Activated effector memory CD4-positive, alpha-beta T cell treated with anti-CD3 and anti-CD28 coated beads, Interleukin-2, amount 50 U/mL, for 16 hours (primary cell): ENCODE measurements at places on chromosomes 11 and 22.

GRCh38 chr11:126307706-126308105, 3.8 kb downstream of the DCPS start:
- peak; percentile 55 for DNase-seq

DNA sequence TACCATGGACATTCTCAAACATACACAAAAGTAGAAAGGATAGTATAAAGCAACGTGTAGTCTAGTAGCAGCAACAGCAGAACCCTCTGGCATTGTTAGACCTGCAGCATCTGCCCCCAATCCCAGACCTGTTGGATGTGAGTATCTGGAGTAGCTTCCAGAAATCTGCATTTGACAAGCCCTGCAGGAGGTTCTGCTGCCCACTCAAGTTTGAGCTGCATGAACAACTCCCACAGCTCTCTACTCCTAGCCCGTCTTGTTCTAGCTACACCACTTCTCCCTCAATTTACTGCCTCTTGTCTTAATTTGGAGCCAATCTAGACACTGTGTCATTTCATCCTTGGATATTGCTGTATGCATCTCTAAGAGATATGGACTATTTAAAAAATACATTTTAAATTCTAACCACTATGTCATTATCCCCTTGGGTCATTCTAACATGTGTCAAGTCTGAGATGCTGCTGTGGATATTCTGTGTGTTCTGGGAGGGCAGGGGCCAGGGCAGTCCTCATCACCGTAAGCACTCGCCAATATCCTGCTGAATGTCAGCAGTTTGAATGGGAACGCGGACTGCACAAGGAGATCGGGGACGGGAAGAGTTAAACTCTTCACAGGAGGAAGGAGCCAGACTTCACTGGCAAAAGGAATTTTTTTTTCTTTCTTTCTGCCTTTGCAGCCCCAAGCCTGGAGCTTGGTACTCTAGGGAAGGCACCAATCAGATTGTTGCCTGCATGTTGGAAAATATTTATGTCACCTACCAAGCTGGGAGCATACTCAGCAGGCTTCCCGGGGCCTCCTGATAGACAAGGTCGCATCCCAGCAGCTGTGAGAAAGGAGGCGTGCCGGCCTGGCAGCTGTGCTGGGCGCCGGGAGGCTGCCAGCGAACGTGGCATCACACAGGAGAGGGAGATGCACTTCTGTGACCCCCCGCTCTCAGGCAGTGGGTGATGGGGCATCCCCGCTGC, 429.0 kb downstream of the MIAT start:
- no peak for DNase-seq

DNA sequence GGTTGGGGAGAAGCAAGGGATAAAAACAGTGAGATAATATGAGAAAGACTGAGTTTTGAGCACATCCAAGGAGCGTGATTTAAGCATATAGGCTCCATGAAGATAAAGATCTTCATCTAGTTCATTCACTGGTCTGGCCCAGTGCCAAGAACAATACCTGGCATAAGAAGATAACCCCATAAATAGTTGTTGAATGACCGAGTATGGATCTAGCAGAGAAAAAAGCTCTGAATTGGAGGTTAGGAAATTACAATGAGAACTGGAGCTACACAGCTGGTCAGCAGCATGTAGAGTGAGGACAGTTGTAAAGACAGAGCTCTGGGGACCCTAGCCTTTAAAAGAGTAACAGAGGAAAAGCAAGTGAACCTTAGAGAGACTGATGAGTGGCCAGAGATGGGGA, 33.0 kb upstream of the PAK1 start:
- no peak for DNase-seq

DNA sequence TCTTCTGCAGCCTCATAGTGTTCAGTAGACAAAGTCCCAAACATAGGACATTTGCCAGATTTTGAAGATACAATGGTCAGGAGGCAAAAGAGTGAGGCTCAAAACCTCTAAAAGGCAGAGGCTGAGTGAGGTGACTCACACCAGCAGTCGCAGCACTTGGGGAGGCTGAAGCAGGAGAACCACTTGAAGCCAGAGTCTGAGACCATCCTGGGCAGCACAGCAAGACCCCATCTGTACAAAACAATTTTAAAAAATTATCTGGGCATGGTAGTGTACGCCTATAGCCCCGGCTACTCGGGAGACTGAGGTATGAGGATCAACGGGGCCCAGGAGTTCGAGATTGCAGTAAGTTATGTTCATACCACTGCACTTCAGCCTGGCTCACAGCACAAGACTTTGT, 14.2 kb upstream of the ZFTA start:
- DNase-seq = no peak

DNA sequence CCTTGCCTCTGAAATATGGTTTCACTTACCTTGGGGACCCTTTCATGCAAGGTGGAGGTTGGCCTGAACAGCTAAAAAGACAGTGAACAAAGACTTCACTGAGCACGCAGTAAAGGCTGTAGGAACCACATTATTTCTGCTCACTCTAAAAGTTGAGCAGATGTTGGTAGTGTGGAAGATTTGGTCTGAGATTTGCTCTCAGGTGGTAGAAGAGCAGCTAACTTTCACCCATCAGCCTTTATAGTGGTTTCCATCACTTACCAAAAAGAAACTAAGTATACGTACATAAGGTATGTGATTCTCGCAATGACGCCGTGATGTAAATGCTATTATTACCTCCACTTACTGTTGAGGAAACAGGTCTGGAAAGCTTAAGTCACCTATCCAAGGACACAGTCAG, 47.3 kb downstream of the PRR5L start:
- no peak for DNase-seq

GRCh38 chr11:76369406-76369805, 11.5 kb downstream of the THAP12 start:
- DNase-seq = no peak

DNA sequence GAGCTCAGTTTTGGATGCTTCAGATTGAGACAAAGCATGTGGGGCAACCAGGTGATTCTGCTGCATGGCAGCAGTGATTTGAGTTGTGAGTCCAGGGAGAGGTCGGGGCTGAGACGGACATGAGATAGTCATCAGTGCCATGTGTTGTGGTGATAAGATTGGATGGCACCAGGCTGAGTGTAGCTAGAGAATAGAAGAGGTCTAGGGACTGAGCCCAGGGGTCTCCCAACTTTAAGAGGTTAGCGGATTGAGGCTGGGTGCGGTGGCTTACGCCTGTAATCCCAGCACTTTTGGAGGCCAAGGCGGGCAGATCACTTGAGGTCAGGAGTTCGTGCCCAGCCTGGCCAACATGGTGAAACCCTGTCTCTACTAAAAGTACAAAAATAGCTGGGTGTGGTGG, 6.3 kb upstream of the CTSD start:
- DNase-seq = peak; percentile 42

- no peak for DNase-seq
Observed at GRCh38 chr11:34417202-34417601, 21.5 kb upstream of the CAT start.

- DNase-seq = no peak
Observed at GRCh38 chr22:39448205-39449054, 8.4 kb upstream of the MGAT3 start.

- no peak for DNase-seq
Observed at GRCh38 chr11:78921509-78921908, 346.8 kb upstream of the NARS2 start.

- DNase-seq = no peak
Observed at GRCh38 chr11:78806214-78807004, 231.7 kb upstream of the NARS2 start.

GRCh38 chr22:20268279-20269012, at the start of gene RTN4R:
Gene RTN4R, minus strand, starts transcription at chr22:20268318. Its CDS starts 226 bp downstream, at chr22:20268092.
- DNase-seq = peak; percentile 81

- peak; percentile 80 for DNase-seq
Observed at GRCh38 chr11:2092956-2093412, 46.2 kb downstream of the IGF2 start.

DNA sequence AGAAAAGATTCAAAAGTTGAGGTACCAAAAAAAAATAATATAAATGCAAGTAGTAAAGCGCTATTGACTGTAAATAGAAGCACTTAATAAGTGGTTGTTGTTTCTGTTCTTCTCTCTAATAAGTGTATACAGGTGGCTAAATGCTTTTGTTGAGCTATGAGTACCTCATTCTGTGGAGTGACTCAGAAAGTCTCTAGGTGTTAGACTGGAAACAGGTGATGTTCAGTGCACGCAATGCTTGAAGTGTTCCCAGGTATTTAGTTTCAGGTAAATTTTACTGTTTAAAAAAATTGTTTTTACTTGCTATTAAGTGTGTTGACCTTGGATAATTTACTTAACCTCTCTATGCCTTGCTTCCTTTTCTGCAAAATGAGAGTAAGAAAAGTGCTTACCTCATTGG, 24.2 kb downstream of the POU2AF3 start:
- no peak for DNase-seq

GRCh38 chr11:65640483-65641296, 2.8 kb downstream of the SIPA1 start:
- DNase-seq = peak; percentile 79

- no peak for DNase-seq
Observed at GRCh38 chr11:67400942-67401494, 640 bp downstream of the PPP1CA start.

DNA sequence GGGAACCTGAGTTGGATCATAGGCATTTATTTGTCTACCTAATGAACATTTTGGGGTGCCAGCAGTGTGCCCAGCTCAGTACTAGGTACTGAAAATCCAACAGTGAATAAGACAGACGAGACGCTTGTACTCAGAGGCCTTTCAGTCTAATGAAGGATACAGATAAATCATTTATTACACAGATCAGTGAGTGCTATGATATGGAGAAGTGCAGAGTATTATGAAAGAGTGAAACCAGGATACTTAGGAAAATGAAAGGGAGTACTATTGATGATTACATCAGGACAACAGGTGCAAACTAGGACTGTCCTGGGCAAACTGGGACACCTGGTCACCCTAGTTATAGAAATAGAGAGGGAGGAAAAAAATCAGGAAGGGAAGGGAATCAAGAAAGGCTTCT, 207.5 kb upstream of the NCAM1 start:
- no peak for DNase-seq

DNA sequence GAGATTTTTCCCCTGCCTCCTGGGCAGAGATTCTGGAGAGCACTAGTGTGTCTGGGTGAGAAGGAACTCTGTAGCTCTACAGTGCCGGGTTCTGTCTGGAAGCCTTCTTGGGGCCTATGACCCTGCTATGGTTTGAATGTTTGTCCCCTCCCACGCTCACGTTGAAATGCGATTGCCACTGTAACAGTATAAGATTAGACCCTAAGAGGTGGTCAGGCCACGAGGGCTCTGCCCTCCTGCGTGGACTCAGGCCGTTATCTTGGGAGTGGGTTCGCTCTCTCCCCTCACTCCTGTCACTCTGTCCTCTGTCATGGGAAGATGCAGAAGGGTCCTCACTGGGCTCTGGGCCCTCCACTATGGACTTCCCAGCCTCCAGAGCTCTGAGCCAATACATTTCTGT, 3.5 kb downstream of the AP5B1 start:
- peak; percentile 41 for DNase-seq

DNA sequence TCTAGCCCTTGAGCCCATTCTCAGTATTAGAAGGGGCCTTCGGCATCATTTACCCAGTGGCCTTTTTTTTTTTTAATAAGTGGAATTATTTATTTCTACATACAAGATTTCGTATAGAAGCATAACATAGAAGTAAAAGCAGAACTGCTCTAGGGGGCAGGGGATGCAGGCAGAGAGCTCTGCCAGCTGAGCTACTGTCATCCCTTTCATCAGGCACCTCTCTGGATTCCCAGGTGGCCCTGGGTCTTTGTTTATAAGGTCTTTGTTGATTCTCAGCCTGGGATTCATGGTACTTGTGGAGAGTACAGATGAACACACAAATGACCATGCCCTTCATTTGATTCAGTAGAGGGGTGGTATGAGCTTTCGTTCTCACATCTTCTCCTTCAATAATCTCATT, 66.4 kb downstream of the GAB2 start:
- no peak for DNase-seq

DNA sequence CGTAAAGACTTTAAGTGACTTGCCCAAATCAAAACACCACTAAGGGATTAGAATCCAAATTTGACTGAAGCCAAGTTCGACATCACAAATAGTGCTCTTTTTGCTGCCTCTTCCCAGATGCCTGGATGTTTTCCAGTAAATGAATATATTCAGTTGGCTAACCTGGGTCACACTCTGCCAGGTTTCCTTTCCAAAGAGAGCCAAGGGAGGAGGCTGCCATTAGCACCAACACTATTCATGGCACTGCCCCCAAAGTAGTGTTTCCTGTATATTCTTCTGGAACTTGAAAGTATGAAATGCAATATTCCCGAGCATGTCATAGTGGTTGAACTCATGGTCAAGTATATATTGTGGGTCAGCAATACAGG, 219.3 kb upstream of the UBASH3B start:
- no peak for DNase-seq

DNA sequence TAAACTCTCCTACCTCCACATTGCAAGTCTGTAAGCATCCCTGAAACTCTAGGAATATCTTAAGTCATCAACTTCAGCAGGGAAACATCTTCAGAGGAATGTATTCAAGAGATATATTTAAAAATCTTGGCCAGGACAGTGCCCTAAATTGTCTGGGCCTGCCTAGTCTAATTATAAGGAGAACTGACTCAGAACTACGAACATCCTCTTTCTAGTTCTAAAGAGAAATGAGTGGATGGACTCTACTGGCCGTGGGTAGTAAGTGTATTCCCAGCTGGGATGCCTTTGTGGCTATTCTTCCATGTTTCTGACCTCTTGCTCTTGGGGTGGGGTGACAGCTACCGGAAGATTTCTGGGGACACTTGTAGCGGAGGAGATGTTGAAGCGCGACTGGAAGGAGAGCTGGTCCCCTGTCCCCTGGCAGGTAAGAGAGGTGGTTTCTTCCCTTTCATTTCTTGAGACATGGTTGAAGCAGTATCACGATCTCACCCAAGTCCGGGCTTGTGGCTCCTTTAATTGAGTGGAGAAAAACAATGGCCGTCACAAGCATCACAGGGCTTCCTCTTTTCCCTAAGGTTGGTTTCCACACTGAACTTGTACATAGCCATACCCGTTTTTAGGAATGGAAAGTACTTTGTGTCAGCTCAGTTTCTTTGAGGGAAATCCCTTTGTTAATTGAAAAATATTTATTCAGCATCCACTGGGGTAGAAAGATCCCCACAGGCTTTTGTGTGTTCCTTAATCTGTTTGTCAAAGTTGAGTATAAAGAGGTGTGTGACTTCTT, 97.7 kb upstream of the SORL1-AS1 start:
- no peak for DNase-seq

DNA sequence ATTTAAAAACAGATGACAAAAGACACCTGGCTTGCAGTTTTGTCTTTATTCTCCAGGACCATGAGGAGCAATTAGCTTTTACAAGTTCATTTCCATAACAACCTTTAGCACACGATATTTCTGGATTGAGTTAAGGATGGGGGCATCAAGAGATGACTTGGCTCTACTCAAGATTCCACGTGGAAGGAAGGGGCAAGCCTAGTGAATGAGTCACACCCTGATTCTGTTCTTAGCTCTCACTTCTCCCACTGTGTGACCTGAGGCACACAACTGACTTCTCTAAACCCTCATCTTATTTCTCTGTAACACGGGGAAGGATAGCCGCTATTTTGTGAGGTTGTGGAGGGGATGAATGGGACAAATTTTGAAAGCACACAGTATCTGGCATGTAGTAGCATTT, 185.5 kb downstream of the KIRREL3 start:
- DNase-seq = no peak

GRCh38 chr11:108535384-108535955, 37.3 kb upstream of the POGLUT3 start:
- no peak for DNase-seq
